ENCODE measurements at places on chromosomes 4 and X.

DNA sequence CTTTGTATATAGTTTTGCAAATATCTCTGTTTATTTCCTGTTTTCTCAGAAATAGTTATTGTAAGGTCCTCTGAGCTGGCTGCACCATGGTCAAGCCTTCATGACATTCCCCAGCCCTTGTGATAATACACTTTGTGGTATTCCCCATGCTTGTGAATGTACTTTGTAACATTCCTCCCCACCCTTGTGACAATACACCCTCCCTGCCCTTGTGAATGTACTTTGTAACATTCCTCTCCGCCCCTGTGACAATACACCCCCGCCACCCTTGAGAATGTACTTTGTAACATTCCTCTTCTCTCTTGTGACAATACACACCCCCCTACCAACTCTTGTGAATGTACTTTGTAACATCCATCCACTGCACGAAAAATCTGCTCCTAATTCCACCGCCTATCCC is 530.7 kb downstream of the CENPC start:
- no peak for DNase-seq

- no peak for DNase-seq
Observed at GRCh38 chr4:179585761-179586160, 2143.5 kb upstream of the AGA start.

- no peak for DNase-seq
Observed at GRCh38 chrX:24956828-24957227, 58.9 kb downstream of the ARX start.

DNA sequence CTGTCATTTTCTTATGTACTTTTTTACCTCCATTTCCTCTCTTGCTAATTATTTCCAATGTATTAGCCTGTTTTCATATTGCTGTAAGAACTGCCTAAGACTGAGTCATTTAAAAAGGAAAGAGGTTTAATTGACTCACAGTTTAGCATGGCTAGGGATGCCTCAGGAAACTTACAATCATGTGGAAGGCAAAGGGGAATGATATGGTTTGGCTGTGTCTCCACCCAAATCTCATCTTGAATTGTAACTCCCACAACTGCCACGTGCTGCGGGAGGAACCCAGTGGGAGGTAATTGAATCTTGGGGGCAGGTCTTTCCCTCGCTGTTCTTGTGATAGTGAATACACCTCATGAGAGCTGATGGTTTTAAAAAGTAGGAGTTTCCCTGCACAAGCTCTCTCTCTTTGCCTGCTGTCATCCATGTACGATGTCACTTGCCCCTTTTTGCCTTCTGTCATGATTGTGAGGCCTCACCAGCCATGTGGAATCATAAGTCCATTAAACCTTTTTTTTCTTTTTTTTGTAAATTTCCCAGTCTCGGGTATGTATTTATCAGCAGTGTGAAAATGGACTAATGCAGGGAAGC is 870.0 kb upstream of the INTU start:
- no peak for DNase-seq

- no peak for DNase-seq
Observed at GRCh38 chr4:114208574-114209151, 229.2 kb upstream of the ARSJ start.

Data from stimulated activated CD4-positive, alpha-beta T cell treated with anti-CD3 and anti-CD28 coated beads, TNF-alpha, amount 100 ng/mL, for 4 hours (primary cell).